Upper lobe of right lung (tissue), 1 donor: ENCODE measurements at places on chromosomes 2 and 18.

DNA sequence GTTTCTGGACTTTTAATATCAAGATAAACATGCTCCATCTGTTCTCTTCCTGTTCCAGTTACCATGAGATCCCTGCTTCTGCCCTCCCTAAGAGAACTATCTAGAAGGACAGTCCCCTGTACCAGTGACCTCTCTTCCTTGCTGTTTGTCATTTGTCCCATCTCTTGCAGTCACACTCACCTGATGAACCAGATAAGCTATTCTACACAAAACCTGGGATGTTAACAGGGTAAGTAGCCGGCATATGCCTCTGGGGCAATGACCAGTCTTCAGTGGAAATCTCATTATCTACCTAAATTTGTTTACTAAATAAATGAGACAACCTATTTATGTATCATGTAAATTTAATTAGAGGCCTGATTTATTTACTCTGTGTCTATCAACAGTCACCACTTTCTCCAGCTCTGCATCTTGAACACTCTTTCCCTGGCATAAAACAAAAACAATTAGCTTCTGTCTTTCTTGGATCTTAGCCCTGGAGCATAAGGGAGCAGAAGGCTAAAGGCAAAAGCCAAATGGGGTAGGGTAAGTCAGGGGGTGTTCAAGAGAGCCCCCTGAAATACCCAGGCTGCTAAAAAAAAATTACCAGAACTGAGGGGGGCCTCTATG, 337.7 kb downstream of the ALK start:
- DNase-seq = no peak

- DNase-seq = no peak
Measured at GRCh38 chr2:60044484-60044883, 509.0 kb downstream of the BCL11A start.

DNA sequence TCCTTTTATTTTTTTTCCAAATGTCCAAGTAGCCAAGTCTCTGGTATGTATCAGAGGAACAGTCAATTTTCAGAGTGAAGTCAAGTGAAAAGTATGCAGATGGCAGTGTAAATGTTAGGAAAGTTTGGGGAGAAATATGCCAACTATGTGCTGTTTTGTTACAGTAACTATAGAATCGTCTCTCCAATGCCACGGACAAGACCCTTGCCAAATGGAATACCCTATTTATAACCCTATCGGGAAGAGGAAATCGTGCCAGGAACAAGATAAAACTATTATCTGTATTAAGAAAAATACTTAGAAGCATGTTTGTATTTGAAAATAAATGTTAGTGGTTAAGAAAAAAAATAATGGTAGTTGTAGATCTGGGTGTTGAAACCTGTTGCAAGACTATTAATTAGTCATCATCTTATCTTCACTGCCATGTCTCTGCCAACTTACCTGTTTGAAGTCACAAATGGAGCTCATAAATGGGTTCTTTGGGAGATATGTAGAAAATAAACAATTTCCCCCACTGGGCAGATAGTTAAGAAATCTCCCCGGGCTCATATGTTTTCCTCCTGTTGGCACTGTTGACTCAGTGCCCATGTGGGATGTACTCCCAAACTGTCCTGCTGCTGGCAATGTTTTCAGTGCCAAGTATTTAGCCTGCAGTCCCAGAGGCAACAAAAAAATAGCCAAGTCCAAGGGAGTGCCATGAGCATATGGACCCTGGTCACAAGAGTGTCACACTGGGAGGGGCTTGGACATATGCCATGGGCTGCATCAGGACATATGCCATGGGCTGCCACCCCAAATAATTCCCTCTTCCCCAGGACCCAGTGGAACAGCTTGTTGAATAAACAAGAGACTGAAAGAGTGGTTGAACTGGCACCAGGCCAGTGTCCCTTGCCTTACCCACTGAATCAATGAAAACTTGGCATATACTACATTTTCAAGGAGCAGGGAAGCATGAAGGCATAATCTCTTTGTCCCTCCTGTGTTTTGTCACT, 366.9 kb downstream of the OSR1 start:
- DNase-seq = no peak

DNA sequence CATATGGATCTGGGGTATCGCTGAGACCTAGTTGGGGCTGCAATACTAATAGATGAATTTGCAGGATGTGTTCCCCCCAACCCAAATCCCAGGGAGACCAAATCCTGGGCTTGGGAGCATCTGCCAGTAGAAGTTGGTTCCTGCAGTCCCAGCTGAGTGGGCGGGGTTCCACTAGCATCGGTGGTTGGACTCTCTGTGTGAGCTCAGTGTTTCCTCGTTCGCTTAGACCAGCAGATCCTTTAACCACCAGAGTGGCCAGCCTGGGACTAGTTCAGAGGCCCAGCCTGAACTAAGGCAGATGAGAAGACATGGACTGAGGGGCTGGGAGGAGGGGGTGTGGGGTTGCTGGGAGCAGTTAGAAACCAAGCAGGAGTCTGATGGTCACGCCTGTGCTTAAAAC, 40.7 kb downstream of the PCARE start:
- DNase-seq = no peak

DNA sequence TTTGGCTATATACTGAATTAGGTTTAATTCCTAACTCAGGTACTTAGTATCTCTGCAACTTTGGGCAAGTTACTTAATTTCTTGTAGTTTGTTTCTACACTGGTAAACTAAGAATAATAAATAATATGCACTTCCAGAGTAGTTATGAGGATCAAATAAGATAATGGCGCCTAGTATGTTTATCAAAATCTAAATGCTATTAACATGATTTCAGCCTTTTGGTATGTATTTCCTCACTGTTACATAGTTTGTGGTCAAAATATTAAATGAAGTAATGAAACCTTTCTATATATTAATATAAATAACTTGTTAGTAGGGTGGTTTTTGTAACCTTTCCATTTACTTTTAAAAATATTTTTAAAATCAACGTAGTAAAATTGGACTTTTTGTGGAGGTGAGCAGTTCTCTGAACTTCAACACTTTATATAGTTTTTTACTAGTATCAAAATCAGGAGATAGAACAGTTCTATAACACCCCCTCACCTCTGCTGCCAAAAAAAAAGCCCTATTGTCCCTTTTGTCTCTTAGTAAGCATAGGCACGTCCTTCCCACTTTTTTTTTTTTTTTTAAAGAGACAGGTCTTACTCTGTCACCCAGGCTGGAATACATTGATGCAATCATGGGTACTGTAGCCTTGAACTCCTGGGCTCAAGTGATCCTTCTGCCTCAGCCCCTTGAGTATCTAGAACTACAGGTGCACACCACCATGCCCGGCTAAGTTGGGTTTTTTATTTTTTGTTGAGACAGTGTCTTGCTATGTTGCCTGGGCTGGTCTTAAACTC, 44.8 kb downstream of the RAB3GAP1 start:
- DNase-seq = no peak

- no peak for DNase-seq
Measured at GRCh38 chr2:156088587-156088986, 243.9 kb downstream of the NR4A2 start.

GRCh38 chr2:157839162-157839801, 36.8 kb downstream of the ACVR1 start:
- DNase-seq = no peak

DNA sequence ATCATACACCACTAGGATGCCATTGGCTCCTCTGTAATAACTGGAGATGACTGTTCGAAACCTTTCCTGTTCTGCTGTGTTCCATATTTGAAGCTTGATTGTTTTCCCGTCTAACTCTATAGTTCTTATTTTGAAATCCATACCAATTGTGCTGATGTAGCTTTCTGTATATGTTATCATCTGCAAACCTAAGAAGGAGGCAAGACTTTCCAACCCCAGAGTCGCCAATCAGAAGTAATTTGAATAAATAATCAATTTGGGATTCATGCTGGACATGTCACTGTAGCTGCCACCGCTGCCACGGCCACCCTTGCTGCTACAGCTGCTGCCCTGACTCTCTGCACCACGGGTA, 20.7 kb downstream of the STAT1 start:
- DNase-seq = no peak

DNA sequence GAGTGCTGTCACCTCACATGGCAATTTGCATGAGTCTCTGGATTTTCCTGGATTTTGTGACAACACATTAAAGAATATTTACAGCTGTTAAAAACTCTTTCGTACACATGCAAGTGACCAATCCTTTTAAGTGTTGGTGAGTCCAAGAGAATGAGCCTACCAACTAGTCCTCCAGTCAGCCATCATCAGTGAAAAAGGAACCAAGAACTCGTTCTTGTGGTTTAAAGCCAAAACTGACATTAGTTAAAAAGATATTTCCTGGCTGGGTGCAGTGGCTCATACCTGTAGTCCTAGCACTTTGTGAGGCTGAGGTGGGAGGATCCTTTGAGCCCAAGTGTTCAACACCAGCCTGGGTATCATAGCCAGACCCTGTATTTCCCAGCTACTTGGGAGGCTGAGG, 215.4 kb upstream of the ITGA4 start:
- DNase-seq = no peak

GRCh38 chr2:68482296-68482820, 15.0 kb downstream of the APLF start:
- no peak for DNase-seq

DNA sequence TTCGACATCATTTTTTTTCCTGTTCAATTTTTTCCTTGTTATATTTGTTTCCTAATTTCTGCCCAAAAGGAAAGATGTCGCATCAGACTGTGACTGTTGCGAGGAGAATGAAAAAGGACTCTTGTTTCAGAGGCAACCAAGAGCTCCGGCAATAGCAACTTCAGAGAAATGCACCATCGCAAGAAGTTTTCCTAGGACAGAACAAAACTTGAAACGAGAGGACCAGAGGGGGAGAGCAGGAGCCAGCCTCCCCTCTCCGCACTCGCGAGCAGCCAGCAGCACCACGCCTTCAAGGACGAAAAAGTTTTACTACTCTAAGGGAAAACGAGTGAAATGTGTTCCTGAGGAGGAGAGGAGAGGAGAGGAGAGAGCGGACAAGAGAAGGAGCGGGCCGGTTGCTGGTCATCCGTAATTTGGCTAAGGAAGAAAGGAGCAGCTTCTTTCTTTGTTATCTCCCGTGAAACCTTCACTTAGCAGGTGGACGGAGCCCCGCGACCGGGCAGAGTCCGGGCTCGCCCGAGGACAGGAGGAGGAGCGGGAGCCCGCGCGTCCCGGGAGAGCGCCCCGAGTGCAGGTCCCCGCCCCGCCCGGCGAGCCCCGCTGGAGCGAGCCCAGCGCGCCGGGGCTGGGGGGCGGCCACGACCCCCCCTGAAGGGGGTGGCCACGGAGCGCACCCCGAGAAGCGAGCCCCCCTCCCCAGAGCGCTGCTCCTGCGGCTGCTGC, 744 bp downstream of the POU3F3 start:
- no peak for DNase-seq

- no peak for DNase-seq
Measured at GRCh38 chr2:230681171-230681545, 31.5 kb upstream of the CAB39 start.

GRCh38 chr2:119638685-119639554, 40.1 kb upstream of the TMEM177 start:
- DNase-seq = no peak

GRCh38 chr2:18219676-18220075, 340.8 kb downstream of the RDH14 start:
- DNase-seq = no peak

DNA sequence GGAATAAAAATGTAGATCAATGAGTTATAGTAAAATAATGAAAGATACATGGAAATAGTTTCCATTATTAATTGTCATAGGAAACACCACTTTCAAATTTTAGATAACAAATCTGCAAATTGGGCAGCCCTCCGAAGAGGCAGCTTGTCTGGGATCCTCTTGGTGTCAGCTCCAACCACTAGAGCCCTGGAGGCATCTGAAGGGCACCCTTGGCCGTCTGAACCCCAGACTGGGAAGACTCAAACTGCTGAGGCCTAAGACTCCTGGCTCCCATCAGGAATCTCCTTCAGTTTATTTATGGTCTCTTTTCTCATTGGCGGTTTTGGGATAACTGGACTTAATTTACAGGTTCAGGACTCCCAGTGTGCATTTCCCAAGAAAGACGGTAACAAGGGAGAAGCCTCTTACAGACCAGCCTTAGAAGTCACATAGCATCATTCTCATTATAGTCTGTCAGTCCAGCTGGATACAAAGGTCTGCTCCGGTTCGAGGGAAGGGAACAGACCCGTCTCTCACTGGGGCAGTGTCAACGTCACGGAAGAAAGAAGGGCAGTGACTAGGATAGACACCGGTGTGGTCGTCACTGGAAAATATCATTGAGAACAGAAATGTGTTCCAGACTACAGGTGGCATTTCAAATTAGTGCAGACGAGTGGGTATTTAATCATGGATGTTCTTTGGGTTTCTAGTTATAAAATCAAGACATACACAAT, 390.7 kb upstream of the NETO1 start:
- no peak for DNase-seq

DNA sequence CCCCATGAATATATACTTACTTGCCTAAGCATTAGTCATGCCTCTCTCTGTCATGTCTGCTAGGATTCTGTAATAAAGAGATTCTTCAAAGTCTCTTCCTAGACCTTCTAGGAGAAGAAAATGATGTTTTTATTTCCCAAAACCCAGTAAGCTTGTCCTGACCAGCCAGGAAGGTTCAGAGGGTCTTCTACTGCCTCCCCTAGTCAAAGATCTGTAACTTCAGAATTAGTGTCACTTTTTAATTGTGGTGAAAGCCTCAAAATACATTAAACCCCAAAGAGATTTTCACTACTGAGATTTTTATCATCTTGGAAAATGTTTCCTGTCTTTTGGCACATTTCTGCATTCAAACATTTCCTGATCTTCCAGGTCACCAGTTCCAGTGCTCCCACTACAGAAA, 232.9 kb upstream of the STK17B start:
- DNase-seq = no peak

- DNase-seq = no peak
Measured at GRCh38 chr2:226730481-226730880, 69.1 kb downstream of the IRS1 start.

DNA sequence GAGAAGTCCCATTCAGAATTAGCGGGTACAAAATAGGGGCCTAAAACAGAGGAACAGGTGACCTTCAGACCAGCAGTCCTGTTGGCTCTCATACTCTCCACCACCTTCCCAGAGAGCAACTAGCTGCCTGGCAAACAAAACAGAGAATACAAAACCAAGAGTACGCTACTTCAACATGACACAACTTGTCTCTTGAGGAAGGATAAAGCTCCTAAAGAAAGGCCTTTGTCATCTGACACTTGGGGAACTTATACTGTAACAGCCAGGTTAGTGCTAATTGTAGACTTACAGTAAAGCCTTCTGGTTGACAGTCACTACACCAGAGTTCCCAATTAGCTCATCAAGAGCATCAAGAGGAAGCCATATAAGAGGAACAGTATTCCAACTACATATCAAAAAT, 282.1 kb upstream of the NT5C1B start:
- no peak for DNase-seq

DNA sequence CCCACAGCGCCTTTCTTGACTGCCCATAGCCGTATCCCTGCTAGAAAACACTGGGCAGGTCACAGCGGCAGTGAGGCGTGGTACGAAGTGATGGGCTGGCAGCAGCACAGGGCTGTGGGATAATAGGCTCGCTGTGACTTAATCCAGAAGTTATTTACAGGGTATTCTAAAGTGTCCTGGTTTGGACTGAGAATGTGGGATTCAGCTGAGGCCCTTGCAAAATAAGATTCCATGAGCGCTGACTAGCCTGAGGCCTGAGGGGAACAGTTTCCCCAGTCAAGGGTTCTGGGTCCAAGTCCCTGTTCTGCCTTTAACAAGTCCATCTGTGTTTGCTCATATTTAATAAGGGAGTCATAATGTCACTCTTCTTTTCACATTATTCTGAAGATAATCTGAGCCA, 34.6 kb downstream of the SETBP1 start:
- DNase-seq = no peak

GRCh38 chr2:101682311-101682710, 15.2 kb upstream of the MAP4K4 start:
- DNase-seq = no peak
